ENCODE measurements at places on chromosomes 1 and 21.

DNA sequence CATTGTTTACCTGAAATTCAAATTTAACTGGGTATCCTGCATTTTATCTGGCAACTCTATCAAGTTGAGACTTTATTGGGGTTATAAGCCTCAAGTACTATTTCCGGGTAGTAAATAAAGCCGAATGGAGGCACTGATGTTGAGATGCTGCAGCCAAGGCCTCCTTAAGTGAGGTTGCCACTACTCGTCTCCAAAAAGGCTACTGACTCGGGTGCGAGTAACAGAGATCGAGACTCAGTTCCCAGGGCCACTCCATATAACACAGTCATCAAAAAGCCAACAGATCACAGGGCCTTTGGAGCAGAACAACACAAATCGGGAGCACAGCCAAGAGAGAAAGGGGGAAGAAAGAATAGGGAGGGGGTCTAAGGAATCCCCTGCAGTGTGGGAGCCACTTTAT lies 524 bp downstream of the COPA start:
- DNase-seq = no peak

GRCh38 chr1:90925928-90926869 lies 95.6 kb downstream of the ZNF644 start:
- DNase-seq = no peak

- DNase-seq = no peak
Measured at GRCh38 chr1:170133766-170134495, 11.8 kb upstream of the NTMT2 start.

GRCh38 chr1:53271446-53272090 lies 33.2 kb upstream of the MAGOH start:
- DNase-seq = no peak

DNA sequence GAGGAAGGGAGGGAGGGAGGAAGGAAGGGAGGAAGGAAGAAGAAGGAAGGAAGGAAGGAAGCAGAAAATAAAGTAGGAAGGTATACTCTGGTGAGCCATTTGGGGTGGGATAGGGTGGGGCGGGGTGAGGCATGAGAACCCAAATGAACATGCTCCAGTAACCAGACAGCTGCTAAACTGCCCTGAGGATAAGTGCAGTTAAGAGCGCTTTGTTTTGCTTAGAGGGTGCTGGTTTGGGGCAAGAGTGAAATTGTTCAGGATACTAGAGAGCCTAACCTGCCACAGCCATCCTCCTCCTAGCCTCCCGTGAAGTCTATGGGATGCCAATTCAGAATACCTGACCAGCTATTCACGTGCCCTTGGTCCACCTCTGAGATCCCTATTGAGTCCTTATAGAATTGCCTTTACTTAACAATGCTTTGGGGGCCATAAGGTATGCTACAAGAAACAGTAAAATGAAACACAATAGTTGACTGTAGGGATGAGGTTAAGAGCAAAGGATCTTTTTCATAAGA lies 59.0 kb upstream of the ATF3 start:
- DNase-seq = no peak

DNA sequence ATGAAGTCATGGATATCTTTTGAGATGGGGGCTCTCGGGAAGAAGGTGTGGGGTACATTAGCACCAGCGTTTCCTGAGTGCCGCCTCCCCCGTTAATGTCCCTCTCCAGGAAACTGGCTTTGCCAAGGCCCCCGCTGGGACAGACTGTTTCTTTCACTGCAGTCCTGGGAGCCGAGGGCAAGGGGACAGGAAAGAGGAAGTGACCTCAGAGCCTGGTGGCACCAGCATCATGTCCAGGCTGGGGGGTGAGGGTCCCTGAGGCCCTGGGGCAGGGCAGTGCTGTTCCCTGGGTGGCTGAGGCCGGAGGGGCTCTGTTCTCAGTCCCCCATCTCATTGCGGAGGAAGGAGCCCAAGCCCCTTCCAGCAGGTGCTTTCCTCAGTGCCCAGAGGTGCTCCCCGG lies 5.8 kb downstream of the PFKL start:
- no peak for DNase-seq

DNA sequence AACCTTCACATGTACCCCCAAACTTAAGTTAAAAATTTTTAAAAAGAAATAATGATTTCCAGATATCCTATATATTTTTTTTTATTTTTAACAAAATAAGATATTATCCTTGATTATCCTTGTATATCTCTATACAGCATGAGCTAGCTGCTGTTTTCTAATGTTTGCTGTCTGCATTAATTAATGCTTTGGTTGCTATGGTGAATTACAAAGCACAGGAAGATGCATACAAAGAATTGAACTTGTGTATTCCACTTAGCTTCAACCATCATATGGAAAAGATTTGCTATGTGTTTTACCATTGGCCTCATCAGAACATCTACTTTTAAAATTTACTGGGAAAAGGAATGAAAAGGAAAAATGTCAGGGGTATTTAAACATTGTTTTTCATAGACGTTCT lies 35.4 kb downstream of the VPS45 start:
- no peak for DNase-seq

DNA sequence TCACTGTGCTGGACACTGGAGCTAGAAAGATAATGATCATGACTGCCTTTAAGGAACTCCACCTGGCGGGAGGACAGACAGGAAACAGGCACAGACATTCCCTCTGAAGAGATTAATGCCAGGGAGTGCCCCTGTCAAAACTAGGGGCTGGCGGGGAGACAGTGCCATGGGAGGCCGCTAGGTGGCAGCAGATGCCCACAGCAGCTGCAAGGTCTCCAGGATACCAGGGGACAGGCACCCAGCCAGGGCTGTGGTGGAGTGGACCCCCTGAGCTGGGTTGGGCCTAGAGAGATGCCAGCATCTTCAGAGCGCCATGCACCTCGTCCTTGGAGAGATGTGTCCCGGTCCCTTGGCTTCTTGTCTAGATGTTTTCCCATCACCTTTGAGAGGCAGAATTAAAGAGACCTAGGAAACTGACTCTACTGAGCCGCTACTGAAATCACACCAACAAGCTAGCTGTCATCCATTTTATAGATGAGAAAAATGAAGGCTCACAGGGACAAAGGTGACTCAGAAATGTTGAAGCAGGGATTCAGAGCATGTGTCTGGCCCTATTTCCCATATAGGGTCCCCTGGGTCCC lies 3.6 kb downstream of the REN start:
- peak; percentile 58 for DNase-seq

GRCh38 chr1:231099996-231100767 lies 60.1 kb upstream of the FAM89A start:
- DNase-seq = no peak

- DNase-seq = no peak
Measured at GRCh38 chr1:167899253-167899681, 14.7 kb downstream of the ADCY10 start.

GRCh38 chr1:190476321-190476720 lies 1.3 kb downstream of the BRINP3 start:
- DNase-seq = no peak

DNA sequence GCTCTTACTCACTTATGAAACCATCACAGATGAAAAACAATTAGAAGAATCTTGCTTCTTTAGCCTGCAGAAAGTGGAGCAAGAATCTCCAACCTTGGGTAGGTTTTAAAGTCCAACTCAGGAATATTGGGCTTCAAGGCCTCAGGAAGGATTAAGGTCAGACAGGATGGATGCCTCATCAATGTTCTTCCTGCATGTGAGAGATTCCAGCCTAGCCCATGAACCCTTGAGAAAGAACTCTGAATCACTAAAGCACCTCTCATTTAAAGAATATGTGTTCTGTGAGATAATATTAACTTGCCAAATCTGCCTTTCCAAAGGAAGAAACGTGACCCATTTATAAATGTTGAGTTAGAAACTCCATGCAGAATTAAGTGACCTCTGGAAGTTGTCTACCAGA lies 345.2 kb upstream of the CAMK1G start:
- DNase-seq = no peak

DNA sequence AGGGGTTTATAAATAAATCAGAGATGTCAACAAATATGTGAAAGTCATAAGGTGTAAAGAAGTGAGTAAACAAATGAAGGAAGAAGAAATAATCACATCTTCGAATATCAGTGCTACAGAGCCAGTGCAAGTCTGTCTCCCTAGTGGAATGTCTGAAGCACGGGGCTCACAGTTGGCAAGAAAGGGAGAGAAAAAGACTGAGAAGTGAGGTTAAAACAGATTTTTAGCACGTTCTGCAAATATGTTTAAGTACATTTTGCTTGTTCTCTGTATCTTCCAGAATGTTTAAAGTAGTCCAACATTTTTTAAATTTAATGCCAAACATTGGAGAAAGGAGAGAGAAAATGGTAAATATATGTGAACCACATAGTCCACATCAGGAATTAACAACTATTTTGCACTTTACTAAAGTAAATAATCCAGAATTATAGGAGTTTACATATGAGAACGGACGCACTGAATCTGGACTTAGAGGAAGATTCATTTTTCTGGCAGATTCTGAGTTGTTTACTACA lies 682.4 kb downstream of the LTN1 start:
- no peak for DNase-seq

GRCh38 chr1:41892301-41892781 lies 26.4 kb downstream of the HIVEP3 start:
- no peak for DNase-seq

DNA sequence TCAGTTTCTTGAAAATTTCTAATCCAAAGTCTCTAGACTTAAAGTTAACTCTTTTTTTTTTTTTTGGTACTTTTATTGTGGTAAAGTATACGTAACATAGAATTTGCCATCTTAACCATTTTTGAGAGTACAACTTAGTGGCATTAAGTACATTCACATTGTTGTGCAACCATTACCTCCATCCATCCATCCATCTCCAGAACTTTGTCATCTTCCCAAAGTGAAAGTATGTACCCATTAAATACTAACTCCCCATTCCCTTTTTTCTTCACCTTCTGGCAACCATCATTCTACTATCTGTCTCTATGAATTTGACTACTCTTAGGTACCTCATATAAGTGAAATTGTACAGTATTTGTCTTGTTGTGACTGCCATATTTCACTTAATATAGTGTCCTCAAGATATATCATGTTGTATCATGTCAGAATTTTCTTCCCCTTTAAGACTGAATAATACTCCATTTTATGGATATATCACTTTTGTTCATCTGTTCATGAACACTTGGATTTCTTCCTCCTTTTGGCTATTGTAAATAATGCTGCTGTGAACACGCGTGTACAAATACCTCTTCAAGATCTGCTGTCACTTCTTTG lies 18.4 kb downstream of the RLF start:
- DNase-seq = no peak

DNA sequence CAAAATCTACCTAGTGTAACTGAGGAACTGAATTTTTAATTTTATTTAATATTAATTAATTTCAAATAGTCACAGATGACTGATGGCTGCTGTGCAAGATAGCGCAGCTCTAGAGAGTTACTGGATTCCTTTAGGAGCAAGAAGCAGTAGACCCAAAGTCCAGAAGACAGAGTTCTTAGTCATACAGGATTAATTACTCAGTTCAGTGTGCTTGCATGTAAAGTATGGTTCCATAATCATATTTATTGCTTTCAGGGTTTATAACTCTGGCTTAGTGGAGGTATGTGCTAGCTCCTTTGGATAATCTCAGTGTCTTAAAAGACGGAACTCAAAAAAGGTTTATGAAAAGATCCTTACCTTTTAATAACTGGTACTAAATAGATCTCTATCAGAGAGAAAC lies 17.4 kb downstream of the CEPT1 start:
- no peak for DNase-seq

GRCh38 chr1:111943846-111944749 lies 45.4 kb downstream of the KCND3 start:
- no peak for DNase-seq

DNA sequence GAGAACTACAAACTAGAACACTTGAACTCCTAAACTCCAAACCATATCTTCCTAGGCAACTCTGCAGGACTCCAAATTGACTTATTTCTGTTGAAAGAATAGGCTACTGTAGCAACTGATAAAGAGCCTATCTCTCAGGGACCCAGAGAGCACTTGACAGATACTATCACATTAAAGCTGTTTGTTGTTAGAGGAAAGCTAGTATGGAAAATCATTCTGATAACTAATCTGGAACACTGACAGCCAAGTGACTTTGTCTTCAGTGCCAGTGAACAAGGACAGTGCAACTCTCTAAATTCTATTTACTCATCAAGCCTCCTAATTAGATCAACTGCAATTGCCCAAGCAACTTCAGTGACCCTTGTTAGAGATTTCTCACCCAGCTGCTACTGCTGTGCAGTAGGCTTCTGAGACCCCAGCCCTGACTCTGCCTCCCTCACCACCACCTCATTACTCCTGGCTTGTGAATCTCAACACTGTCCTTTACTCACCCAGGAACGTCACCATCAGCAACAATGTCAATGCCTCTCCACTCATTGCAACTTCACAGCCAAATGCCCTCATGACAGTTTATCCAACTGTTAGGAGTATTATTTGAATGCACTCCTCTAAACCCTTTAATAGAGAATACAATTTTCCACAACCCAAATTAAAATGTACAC lies 7.4 kb upstream of the RGS13 start:
- DNase-seq = no peak

DNA sequence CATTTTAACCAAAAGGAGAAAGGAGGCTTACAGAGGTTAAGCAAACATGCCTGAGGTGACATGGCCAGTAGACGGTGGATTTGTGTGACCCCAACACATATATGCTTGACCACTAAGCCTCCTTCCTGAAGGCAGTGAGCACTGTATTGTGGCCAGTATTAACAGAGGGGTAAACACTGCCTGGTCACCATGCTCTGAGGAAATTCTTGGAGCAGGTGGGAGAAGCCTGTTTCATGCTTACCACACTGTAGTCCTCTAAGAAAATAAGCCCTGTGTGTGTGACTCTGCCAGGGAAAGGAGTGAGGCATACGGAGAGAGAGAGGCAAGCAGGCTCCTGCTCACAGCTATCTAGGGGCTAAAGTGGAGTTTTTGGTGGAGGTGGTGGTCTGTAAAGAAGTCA lies 102.7 kb downstream of the KCND3 start:
- DNase-seq = no peak

DNA sequence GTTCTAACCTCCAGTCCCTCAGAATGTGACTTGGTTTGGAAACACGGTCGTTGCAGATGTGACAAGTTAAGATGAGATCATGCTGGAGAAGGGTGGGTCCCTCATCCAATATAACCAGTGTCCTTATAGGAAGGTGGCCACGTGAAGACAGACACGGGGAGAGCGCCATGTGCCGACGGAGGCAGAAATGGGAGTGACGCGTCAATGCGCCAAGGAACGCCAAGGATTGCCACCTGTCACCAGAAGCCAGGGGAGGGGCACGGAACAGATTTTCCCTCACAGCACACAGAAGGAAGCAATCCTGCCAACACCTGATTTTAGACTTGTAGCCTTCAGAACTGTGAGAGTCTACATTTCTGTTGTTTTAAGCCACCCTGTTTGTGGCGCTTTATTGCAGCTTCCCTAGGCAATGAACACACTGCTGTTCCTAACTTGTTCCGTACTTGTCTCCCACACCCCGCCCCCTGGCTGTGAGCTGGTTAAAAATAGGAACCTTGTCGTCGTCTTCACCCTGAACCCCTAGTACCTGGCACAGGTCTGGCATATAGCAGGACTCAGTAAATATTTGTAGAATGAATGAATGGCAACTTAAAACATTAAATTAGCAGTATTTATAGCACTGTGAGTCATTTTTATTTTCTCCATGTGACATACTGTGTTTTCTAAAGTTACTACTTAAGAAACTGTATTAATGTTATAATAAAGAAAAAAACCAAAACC lies 14.2 kb downstream of the RIMS3 start:
- no peak for DNase-seq

Measured in SHP77 treated with DMSO at 0.1 percent for 48 hours (cell line).